ENCODE measurements at places on chromosomes 1 and 21. TPM values are rescaled to one million over a fixed set of nuclear protein-coding genes. Genes with fewer than 3 reads are reported as not detected.

SEC16B gene
- 2.6 TPM for total RNA-seq

FBXO2 gene
- total RNA-seq: 3.5 TPM

MFSD2A gene
- total RNA-seq: 28.5 TPM

PGLYRP3 gene
- total RNA-seq: not detected

ITLN1 gene
- total RNA-seq: 16.8 TPM

PTPN7 gene
- total RNA-seq: 4.2 TPM

KCNA3 gene
- total RNA-seq: 3.6 TPM

HSPG2 gene
- 298 TPM for total RNA-seq

GLMN gene
- total RNA-seq: 13.9 TPM

L1TD1 gene
- not detected for total RNA-seq

GRIK3 gene
- 0.55 TPM for total RNA-seq

TAL1 gene
- 3.2 TPM for total RNA-seq

CA6 gene
- total RNA-seq: not detected

ATP1A4 gene
- 16.5 TPM for total RNA-seq

APCS gene
- total RNA-seq: not detected

GRHL3 gene
- 140 TPM for total RNA-seq

GLUL gene
- total RNA-seq: 418 TPM

CFAP45 gene
- total RNA-seq: 1.6 TPM

IGSF9 gene
- total RNA-seq: 13.8 TPM

APOBEC4 gene
- not detected for total RNA-seq

TMEM79 gene
- 26.2 TPM for total RNA-seq

SELENBP1 gene
- total RNA-seq: 57.1 TPM

GIPC2 gene
- 3.1 TPM for total RNA-seq

SLC26A9 gene
- 0.13 TPM for total RNA-seq

KCTD3 gene
- total RNA-seq: 65.6 TPM

SPRR5 gene
- not detected for total RNA-seq

IGSF3 gene
- total RNA-seq: 31.1 TPM

F13B gene
- not detected for total RNA-seq

NCMAP gene
- 0.73 TPM for total RNA-seq

THEM5 gene
- not detected for total RNA-seq

FAAH gene
- total RNA-seq: 62.9 TPM

PPP1R8 gene
- total RNA-seq: 46.2 TPM

NUAK2 gene
- total RNA-seq: 0.96 TPM

LCE3D gene
- not detected for total RNA-seq

PLPPR5 gene
- total RNA-seq: 0.08 TPM

NHLH1 gene
- total RNA-seq: not detected

Data from ureter (tissue), 1 donor.